ENCODE measurements at places on chromosomes 2 and 18.
A peak's percentile ranks its signal among the peaks of the same experiment; 100 is the strongest.

- no peak for DNase-seq
Measured at GRCh38 chr2:24403832-24404212, 43.5 kb upstream of the ITSN2 start.

DNA sequence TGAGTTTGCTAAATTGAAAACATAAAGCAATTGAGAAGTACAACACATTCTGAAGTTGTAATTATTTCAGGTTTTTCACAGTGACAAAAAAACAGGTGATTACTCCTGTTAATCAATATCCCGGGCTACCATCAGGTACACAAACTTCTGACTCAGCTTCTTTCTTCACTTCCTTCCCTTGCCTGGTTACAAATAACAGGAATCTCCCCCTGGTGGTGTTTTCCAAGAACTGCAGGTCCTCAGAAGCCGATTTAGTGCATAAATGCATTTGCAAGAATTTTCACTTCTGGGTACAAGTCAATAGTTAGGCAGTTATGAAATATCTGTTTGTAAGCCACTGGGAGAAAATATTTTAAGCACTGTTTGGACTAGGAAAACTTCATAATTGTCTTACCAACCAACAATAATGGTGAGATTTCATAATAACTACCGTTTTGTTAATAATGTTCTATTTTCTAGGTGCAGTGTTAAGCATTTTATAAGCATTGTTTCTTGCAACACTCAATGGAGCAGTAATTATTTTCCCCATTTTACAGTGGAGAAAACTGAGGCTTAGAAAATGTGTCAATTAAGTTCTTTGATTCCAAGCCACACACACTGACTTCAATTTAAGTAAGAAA is 12.4 kb upstream of the GMCL1 start:
- DNase-seq, result peak; percentile 69

- DNase-seq, result no peak
Measured at GRCh38 chr18:10298346-10298745, 156.1 kb upstream of the APCDD1 start.

DNA sequence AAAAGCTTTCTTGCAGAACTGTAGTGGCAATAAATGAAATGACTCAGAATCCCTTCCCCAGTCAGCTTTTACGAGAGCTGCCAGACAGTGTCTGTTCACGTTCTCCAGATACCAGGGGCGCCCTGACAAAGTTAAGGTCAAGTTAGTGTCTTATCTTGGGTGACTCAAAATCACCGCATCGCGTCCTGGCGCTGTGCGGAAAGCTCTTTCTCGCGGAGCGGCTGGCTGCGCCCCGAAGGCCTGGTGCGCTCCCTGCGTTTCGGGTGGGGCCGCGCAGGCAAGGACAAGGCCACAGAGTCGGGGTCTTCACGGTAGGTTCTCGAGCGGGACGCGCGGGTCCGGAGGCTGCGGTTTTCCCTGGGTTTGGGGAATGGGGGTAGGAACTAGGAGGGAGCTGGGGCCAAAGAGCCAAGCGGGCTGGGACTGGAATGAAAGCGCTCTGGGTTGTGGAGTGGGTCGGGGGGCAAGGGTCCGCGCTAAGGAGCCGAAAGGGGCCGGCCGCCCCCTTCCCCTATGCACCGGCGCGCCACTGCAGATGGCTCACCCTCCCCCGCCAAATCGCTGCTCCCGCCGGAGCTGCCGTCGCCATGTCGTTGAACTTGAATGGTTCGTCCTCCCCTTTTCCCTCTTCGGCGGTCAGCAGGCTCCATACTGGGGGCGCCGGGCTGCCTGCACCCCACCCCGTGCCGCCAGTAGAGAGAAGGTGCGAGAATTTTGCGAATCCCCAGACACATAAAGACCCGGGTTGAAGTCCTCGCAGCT is 2.6 kb upstream of the HOXD11 start:
- no peak for DNase-seq

GRCh38 chr2:231633241-231633976 is 40.7 kb downstream of the TEX44 start:
- no peak for DNase-seq

DNA sequence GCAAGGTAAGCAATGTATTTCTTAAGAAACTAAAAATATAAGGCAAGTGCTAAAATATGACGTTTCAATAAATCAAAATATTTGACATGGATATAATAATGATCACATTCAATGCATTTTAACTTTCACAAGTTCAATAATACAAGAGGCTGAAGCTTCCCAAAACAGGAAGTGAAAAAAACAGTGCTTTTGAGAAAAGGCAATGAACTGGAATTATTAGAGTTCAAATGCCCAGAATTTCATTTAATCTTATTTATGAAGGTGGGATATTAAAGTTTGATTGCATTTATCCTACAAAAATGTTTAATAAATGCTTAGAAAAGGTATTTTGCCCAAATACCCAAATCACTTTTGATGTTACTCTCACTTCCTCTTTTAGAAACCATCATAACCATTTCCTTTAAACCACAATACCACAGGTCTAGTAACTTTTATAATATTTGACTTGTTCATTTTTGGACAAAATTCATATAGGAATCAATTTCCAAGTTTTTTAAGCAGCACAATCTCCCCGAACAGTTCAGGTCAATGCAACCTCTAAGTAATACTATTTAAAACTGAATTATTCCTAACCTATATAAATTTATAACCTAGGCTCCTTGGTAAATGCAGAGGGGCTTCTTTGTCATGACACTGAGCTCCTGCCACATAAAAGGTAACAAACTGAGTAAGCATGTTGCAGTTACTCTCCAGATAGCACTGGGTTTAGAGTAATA is 2.1 kb downstream of the NCKAP1 start:
- DNase-seq, result no peak

DNA sequence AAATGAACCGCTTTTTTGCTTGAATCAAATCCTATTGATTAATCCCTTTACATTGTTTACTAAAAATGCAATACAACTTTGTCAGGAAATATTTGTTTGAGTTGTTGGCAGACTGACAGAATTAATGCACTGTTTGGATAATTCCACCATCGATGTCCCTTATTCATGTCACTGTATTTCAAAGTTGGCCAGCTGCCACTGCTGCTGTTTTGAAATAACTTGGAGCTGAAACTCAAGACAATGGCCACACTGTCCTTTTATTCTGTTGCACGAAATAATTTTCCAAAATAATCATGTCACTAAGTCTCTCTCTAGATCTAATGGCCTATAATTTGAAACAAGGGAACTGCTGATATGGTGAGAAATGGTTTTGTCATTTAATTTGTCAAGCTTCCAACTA is 55.2 kb upstream of the PAX3 start:
- no peak for DNase-seq

GRCh38 chr2:234536178-234536965 is 39.5 kb upstream of the ARL4C start:
- DNase-seq, result no peak

- no peak for DNase-seq
Measured at GRCh38 chr2:150783015-150783414, 295.5 kb upstream of the RND3 start.

DNA sequence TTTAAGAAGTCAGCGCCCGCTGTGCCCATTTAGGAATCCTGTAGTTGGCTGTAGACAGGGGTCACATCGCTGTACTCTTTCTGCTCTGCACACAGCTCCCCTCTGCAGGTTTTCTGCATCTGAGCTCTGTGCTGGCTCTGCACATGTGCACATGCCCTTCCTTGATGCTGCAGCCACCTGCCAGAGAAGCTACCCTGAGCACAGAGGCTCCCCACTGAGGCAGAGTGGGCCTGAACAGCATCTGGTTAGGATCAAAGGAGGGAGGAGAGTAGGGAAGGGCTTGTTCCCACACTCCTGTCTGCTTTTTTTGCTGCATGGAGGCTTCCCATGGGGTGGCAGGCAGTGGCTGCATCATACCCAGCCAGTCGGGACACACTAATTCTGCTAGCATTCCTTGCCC is 238.9 kb downstream of the FHOD3 start:
- DNase-seq, result no peak

- DNase-seq, result no peak
Measured at GRCh38 chr2:2901384-2902345, 476.0 kb downstream of the EIPR1 start.

- DNase-seq, result no peak
Measured at GRCh38 chr2:25323610-25324189, 18.0 kb downstream of the DNMT3A start.

DNA sequence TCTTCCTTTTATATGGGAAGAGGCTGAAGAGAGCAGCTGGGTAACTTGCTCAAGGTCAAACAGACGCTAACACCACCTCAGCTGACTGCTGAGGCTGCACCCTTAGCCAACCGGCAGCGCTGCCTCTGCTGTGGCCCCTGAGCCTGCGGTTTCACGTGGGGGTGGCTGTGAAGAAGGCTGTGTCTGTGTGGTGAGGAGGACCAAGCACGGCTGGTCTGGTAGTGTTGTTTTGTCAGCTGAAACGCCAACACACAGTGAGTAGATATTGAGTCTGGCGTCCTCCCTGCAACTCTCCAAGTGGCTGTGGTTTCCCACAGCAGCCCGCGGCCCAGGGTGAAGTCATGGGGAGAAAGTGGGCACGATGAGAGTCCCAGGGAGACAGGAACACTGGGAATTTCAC is 69.6 kb downstream of the THNSL2 start:
- no peak for DNase-seq

DNA sequence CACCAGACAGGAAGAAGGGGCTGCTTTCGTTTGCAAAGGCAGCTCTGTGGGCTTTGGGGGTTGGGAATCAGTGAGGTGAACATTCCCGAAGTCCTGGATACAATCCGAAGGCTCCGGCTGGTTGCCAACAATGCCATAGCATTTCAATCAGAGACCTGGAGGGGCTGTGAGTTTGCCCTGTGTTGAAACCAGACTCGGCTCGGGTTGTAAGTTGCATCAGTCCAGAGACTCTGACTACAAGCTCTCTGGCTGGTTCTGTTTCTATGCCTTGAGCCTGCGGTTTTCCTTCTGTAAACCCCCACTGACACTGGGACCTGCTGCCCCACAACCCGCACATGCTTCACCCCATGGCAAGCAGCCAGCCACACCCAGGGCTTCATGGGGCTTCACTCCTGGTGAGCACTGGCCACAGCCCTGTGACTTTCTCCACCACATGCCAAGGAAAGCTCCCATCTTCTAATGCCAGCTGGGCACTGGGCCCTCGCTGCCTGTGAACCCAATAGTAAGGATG is 85.7 kb upstream of the ODC1 start:
- no peak for DNase-seq

- no peak for DNase-seq
Measured at GRCh38 chr2:200247494-200247893, 59.0 kb upstream of the SPATS2L start.

DNA sequence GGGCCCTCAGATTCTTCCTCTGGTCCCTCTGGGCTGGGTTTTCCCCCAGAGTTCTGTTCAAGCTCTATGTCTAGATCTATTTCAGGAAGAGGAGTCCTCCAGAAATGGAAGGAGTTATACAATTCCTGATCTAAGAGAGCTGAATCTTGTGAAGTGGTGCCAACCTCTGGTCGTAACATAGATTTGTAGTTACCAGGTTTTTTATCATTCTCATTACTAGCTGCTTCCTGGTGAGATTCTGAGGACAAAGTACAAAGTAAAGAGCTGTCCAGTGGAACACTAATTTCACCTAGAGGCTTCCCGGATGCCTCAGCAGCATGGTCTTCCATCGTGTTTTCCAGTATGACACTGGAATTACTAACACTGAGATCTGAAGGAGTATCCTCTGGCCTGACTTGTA is 44.1 kb downstream of the PPP4R1 start:
- no peak for DNase-seq

DNA sequence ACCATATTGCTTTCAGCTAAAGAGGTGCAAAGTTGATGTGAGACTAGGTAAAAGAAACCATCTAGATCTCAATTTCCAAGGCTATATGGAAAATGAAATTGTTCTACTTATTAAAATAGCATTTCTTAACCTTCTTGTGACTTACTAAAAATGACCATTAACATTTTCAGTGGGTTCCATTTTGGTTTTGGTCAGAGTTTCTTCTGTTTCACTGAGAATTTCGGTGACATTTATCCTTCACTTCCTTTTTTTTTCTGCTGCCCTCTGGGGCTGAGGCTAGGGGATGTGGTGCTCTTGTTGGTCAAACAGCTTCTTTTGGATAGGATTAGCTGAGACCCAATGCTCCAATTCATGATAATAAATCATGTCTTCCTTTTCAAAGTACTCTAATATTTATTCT is 44.3 kb upstream of the REL start:
- DNase-seq, result no peak

DNA sequence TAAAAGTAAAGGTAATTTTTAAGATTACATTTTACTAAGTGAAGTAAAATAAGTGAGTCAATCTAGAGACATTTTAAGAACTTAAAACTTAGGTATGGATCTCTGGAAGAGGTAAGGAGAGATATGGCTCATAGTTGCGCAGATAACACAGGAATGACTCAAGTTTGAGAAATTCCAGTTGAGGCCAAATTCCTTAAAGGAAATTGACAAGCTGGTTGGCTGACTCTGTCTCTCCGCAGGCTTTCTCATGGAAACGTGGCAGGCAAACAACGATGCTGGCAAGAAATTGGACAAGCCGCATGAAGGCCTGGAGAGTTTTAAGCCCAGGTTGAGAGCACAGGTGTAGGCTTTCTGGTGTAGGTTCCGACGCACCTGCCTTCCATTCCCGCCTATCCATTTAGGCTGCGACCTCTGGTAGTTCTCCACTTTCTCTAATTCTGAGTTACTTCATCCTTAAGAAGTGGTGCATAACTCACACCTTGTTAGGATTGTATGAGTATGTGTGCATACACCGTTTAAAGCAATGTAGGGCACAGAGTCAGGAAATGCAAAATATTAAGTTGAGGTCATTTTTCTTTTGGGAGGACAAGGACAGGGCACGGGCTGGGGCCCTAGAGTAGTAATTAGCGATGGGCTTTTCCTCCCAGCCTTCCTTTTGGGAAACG is 589 bp upstream of the DAW1 start:
- no peak for DNase-seq

DNA sequence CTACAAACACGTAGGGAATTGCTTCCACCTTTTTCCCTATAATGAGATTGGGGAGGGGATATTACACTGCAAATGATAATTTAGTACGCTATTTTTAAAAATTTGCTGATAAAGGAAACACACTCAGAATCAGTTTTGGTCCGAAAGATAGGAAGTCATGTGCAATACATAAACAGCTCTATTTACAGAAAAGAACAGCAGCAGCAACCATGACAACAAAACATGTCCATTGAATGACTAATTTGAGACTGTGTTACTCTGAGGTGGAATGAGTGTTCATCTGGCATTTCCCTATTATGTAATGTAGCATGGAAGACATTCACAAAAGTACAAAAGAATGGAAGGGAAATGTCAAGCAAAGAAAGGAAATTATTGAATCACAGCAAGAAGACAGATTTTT is 337.2 kb downstream of the NBAS start:
- no peak for DNase-seq

DNA sequence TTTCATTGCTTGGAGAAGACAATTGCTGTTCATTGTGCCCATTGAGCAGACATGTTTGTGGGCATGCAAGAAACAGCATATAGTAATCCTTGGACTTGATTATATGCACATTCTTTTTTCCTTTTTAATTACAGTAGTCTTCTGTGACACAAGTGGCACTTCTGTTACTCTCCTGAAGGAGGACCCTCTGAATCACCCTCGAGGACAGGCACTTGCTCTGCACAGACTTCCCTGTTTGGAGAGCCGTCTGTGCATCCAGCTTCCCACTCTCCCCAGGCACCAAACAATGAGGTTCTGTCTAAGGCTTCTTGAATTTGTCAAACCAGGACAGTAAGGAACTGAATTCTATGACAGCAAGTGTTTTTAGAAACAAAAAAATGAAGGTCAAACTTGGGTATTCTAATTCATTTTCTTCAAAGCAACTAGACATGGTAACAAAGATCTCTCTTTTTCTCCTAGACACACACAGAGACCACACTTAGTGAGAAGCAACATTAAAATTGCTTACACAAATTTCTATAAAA is 844.6 kb upstream of the ID2 start:
- DNase-seq, result no peak
